ENCODE measurements at places on chromosomes 6 and 20.
A peak's percentile ranks its signal among the peaks of the same experiment; 100 is the strongest.

GRCh38 chr6:161076181-161076677 is 84.7 kb downstream of the MAP3K4 start:
- no peak overlapping the region for H3K27ac ChIP-seq
- H3K4me3 ChIP-seq: no peak overlapping the region
- H3K36me3 ChIP-seq: peaks cover 13% of the 10 kb centered on the region
- no peak for DNase-seq

GRCh38 chr20:56506103-56506502 is 18.4 kb upstream of the FAM209A start:
- H3K27ac ChIP-seq: no peak overlapping the region
- no peak overlapping the region for H3K4me3 ChIP-seq
- DNase-seq: peak; percentile 7
- H3K4me1 ChIP-seq: no peaks in the 10 kb centered on the region
- H3K36me3 ChIP-seq: no peaks in the 10 kb centered on the region

GRCh38 chr20:59179988-59180387 is 16.4 kb downstream of the ZNF831 start:
- DNase-seq: no peak
- no peaks in the 10 kb centered on the region for H3K4me1 ChIP-seq
- no peak overlapping the region for H3K27ac ChIP-seq

DNA sequence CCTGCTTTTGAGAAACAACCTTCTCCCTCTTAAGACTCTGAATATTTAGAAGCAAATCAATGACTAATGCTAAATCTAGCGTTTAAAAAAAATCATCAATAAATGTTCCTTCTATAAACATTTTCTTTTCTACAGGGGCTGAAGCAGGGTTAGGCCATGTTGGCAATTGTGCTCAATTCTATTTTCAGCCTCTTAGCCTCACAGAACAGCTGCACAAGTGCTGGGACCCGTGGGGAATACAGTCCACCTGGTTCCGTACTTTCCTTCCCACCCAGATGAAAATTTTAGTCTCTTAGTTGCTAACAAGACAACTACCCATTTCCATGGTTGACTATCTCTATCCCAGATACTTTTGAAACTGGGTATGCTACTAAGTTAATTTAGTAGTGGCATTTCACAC is 138.6 kb downstream of the RPS12 start:
- no peaks in the 10 kb centered on the region for H3K4me1 ChIP-seq
- H3K27me3 ChIP-seq: no peaks in the 10 kb centered on the region
- H3K36me3 ChIP-seq: no peaks in the 10 kb centered on the region
- H3K27ac ChIP-seq: no peak overlapping the region
- H3K4me3 ChIP-seq: no peak overlapping the region

GRCh38 chr6:7723554-7723953 is 2.3 kb upstream of the BMP6 start:
- peaks cover 23% of the 10 kb centered on the region for H3K4me1 ChIP-seq
- no peak for DNase-seq
- peaks cover 35% of the 10 kb centered on the region for H3K27me3 ChIP-seq
- no peak overlapping the region for H3K27ac ChIP-seq
- H3K36me3 ChIP-seq: no peaks in the 10 kb centered on the region

DNA sequence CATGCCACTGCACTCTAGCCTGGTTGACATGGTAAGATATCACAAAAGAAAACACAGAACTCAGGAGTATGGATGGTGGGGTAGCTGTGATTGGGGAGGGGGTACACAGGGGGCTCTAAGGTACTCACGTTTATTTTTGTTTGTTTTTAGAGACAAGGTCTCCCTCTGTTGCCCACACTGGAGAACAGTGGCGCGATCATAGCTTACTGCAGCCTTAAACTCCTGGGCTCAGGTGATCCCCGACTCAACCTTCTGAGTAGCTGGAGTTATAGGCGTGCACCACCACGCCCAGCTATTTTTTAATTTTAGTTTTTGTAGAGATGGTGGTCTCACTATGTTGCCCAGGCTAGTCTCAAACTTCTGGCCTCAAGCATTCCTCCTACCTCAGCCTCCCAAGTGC is 29.3 kb downstream of the BCL2L1 start:
- no peak overlapping the region for H3K27ac ChIP-seq
- H3K4me3 ChIP-seq: no peak overlapping the region
- DNase-seq: no peak
- H3K27me3 ChIP-seq: no peaks in the 10 kb centered on the region
- peaks cover 27% of the 10 kb centered on the region for H3K4me1 ChIP-seq
- peaks cover 17% of the 10 kb centered on the region for H3K36me3 ChIP-seq
